ENCODE measurements at places on chromosomes 5 and 9.

DNA sequence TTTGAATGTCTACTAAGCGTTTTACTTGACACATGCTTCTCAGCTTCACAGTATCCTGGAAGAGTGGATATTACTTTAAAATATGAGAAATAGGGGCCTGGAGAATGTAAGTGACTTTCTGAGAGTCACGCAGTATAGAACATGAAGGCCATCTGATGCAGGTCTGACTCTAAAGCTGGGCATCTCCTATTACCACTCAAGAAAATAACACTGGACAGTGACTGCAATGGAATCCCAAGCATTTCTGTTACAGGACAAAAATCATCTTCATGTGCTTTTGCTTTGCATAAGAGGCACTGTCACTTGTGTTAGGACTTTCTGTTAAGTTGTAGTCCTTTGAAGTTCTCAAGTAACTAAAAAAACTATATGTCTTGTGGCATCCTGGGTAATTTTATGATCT is 335.5 kb downstream of the FBXL7 start:
- DNase-seq, result no peak

DNA sequence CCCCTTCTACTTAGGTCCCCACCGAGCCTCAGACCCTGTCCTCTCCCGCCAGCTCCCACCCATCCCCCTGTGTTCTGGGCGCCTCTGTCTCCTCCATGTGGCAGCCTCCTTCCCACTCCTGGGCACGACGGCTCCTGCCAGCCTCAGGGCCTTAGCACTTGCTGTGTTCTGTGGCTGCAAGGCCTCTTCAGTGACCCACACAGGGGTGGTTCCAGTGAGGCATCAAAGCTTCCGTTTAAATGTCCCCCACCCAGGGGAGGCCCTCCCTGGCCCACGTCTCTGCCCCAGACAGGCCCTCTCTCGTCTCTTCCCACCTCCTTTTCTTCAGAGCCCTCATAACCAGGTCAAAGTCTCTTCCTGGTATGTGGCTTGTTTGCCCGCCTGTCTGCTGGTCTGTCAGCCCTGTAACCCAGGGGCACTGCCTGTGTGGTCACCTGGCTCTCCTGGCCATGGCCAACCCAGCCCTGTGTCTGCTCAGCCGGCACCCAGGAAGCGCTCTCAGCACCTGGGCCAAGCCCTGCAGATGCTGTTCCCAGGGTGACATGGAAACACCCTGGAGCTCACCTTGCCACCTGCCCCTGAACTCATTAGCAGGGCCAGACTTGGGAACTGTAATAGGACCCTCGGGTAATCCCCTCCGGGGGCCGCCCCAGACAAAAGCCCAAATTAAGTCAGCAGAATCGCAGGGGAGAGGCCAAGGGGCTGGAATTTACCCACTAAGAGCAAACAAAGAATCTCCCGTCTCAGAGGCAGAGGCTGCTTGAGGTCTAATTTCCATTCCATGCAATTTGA is 33.7 kb downstream of the LHX3 start:
- no peak for DNase-seq

GRCh38 chr9:6781476-6781875 is 23.7 kb downstream of the KDM4C start:
- DNase-seq, result no peak

- no peak for DNase-seq
These were observed 112.5 kb downstream of the PRR16 start for GRCh38 chr5:120576588-120576987.

DNA sequence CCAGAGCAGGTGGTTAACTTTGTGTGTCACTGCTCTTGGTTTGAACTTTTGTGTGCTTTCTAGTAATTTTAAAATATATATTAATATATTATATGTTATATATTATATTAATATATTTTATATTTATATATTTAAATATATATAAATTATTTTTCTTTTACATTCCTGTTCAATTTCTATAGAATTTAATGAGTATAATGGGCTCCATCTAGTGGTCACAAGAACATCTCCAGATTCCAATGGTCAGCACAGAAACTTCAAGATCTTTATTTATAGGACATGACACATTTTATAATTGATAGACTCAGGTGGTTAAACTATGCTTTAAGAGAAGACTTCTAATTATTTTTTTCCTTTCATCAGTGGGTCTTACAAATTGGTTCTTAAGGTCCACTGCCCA is 39.1 kb downstream of the COL23A1 start:
- no peak for DNase-seq

DNA sequence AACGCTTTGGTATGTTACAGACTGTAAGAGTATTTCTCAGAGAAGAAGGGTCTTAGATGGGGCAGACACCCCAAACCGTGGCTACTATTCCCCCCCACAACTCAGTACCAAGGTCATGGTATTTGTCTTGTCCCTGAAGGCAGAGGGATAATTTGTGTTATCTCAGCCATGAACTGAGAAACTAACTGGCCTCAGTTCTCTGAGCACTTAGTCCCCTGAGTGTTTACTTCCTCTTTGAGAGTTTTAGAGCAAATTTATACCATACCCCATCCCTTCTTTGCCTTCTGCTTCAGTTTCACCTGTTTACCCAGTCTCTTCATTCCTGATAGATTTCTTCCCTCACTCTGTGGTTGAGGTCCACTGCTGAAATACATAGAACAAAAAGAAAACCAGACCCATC is 183.9 kb downstream of the LRRC70 start:
- no peak for DNase-seq

Data from stimulated activated CD4-positive, alpha-beta T cell treated with anti-CD3 and anti-CD28 coated beads, Interleukin-1b, Interleukin-23, amount 100 ng/mL, for 4 hours (primary cell).